MG63 (cell line): ENCODE measurements at places on chromosomes 7 and 10.

DNA sequence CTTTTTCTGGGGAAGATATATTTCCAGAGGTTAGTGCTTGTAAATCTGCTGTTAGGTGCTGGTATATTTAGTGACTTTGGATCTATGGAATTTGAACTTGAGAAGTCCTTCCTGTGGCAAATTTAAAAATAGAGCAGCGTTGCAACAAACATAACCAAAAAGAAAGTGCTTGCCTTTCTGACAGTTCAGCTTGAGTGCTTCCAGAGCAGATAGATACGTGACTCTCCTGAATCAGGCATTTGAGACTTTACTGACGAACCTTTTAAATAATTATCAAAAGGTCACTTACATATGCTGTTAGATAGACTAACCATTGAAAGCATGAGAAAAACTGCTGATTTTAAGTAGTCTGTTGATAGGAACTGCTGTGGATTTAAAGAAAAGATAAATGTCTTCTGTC is 387.5 kb upstream of the LRRTM3 start:
- DNase-seq = no peak

GRCh38 chr10:105742923-105743322 is 1101.8 kb downstream of the SORCS3 start:
- DNase-seq = no peak

DNA sequence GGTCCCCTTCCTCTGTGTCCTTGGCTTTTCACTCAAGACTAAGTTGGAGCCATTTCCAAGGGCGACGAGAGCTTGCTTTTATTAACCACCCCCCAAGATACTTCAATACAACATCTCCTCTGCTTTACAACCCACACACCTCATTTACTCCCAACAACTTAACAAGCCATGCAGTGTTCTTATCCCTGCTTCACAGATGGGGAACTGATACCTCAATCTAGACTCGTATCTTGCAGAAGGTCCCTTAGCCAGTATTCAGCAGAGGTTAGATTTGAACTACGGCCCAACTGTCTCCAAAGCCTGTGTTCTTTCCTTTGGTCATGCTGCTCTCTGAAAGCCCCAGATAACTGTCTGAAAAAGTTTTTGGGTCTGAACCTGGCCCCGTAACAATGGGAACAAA is 444.8 kb downstream of the GRID1 start:
- no peak for DNase-seq

GRCh38 chr7:105493923-105494315 is 28.2 kb downstream of the PUS7 start:
- DNase-seq = peak; percentile 66

DNA sequence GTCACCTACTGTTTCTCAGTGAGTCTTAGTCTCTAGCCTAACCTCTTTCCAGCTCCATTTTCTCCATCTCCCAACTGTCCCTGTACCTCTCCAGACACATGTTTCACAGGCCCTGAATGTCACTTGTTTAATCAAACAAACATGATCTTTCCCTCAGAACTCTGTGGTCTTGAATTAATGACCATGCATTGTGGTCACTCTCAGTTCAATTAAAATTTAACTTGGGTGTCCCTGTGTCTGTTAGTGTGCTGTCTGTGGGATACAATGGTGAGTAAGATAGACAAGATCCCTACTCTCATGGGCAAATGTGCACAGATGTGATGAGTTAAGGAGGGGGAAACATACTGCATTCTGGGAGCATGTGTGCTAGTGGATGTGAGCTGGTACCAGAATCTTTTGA is 65.0 kb downstream of the RBM33 start:
- DNase-seq = no peak

- peak; percentile 67 for DNase-seq
These were observed 113.8 kb upstream of the GLI3 start for GRCh38 chr7:42350801-42351200.

DNA sequence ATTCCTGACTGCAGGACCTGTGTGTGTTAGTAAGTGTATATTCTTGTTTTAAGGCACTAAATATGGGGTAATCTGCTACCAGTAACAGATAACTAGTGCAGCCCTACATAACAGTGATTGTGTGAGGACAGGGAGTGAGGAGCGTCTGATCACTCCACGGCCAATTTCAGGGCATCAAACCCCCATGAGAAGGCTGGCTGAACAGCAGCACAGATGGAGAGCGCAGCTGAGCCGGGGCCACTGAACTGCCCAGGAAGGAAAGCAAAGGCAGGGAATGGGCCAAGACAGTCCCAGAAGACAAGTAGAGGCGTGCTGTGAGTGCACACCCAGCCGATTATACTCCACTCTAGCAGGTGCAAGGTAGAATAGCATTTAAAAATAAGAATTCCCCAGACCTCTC is 157.1 kb upstream of the CHST15 start:
- no peak for DNase-seq

- peak; percentile 15 for DNase-seq
These were observed 86.1 kb upstream of the DNAJB6 start for GRCh38 chr7:157250605-157251228.

GRCh38 chr10:132152896-132153580 is 33.7 kb upstream of the DPYSL4 start:
- DNase-seq = no peak

- no peak for DNase-seq
These were observed 387.2 kb downstream of the PARD3 start for GRCh38 chr10:34427911-34428216.

DNA sequence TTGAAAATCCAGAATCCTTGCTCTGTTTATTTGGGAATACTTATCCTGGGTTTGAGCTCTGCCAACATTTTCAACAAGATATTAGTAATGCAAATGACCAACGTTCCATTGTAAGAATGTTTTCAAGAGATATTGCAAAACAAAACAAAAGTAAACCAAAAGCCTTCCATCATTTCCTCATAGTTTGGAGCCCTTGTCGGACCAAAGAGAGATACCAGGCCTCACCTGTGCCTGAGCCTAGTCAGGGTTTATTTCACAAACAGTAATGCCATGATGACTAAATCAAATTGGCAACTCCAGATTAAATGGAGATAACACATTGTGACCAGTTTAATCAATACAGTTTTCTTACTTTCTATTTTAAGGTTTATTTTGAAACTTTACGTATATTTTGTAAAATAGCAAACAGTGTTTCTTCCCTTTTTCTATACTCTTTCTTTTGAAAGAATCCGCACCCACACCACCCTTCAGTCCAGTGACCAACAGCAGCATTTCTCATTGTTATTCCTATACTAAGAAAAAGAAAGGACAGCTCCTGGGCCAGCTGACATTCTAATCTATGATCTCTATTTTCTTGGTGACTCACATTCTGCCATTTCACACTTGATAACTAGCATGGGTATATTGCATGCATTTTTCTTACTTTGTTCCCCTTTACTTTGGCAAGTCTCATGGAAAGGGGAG is 168.5 kb upstream of the MEOX2 start:
- DNase-seq = no peak

- DNase-seq = peak; percentile 5
These were observed 1.2 kb downstream of the PIP4K2A start for GRCh38 chr10:22712956-22713852.

DNA sequence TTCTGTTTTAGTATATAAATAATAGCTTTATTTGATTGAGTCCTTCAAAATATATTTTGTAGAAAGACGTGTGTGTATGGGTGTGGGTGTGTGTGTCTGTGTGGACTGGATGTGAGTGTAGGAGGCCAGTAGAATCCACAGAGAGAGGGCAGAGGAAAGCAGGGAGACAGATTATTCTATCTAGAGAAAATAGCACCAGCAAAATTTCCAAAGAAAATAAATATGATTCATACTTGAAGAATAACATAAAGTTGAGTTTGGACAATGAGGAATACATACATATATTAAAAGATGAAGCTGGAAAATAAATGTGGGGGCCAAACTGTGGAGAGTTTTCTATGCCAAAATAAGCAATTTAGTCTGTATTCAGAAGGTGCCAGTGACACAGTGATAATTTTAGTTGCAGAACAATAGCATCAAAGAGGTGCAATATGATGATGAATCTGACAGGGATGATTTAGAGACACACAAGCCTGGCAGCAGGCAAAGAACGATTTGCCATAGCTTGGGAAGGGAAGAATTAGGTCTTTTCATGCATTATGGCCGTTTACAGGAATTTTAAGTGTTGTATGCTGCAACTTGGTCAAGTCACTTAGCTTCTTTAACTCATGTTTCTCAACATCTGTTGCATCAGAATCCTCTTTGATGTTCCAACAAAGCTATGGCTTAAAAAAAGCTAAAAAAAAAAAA is 121.3 kb downstream of the SEMA3A start:
- DNase-seq = peak; percentile 37
